ENCODE measurements at places on chromosomes 1 and 21.

DNA sequence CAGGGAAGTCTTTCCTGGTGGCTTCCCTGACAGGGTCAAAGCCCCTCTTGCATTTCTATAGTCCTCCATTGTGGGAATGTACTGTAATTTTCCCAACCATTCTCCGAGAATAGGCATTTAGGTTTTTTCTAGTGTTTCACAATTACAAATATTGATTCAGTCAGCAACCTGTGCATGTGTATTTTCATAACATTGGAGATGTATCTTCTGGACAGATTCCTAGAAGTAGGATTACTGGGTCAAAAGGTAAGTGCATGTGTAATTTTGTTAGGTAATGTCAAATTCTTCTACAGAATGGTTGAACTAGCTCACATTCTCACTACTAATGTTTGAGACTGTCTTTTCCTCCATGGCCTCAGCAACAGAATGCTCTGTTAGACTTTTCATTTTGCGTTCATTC is 8.3 kb upstream of the PLA2G2A start:
- no peak for DNase-seq

- DNase-seq: no peak
These were observed 21.2 kb upstream of the LRRC8C start for GRCh38 chr1:89611721-89612120.

- peak; percentile 53 for DNase-seq
These were observed 6.1 kb downstream of the GAS5 start for GRCh38 chr1:173861731-173862145.

DNA sequence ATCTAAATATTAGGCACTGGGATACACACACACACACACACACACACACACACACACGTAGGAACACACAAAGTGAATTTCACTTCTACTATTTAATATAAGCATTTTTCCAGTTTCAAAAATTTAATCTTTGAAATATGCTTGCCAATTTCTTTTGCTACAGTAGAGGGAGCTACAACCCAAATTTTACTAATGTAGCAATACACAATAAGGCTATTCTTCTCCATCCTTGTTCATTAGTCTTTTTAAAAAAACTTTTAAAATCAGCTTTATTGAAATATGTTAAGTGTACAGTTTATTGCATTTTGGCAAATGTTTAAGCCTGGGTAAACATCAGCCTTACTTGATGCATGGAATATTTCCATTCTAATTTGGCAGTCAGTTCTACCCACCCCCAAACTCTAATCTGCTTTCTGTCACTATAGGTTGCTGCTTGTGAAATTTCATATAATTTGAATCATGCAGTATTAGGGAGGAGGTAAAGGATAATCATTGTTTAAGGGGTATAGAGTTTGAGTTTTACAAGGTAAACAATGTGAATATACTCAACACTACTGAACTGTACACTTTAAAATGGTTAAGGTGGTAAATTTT is 93.0 kb upstream of the TENT5C start:
- peak; percentile 24 for DNase-seq

DNA sequence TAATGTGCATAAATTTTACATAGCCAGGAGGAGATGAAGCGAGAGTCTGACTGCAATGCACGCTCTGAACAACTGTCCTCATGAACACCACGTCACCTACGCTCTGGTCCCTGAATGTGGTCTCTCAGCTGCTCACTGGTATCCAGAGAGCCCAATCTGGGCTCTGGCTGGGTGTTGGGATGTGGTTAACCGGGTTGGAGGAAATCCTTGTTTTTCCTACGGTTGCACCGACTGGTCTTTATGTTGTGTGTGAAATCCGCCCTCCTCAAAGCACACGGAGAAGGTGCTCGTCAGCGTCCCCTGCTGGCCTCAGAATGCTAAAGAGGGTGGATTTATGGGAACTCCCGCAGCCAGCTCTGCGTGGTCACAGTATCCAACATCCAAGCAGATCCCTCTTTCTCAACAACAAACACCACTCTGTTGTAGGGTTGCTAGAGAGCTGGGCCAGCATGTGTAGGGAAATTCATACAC is 51.8 kb upstream of the FAM89A start:
- DNase-seq: peak; percentile 29

DNA sequence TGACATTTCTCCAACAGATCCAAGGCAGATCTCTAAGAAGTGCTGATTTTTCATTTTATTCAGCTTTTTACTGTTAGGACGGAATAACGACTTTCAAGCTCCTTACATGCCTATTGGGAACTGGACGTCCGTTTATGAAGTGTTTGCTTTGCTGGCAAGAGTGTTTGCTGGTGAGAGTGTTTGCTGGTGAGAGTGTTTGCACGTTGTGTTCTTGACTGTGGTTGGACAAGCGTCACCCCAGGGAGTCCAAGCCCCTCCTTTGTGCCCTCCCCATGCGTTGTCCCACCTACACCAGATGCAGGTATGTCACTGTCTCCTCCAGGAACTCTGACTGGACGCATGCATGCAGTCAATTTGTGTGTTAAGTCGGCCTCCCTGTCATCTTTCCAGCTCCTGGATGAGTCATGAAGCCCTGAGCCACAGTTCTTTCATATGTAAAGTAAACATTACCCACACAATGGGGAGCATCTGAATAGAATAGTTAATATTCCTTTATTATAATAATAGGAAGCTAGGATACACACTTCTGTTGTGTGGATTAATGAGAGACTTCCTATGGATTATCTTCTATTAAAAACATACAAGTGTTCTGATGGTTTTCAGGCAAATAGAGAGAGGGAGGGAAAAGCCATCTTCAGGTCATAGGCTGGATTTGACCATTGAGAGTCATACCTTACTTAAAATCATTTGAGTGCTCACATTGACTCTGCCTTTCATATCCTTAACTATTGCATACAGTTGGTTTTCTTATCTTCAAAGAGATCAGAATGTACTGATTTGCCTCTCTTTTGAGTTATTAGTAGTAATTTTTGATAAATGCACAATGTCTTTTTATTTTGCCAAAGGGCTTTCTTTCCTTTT is 119.2 kb downstream of the GALNT2 start:
- peak; percentile 83 for DNase-seq

- DNase-seq: peak; percentile 48
These were observed 84.5 kb upstream of the POU3F1 start for GRCh38 chr1:38131024-38131585.

DNA sequence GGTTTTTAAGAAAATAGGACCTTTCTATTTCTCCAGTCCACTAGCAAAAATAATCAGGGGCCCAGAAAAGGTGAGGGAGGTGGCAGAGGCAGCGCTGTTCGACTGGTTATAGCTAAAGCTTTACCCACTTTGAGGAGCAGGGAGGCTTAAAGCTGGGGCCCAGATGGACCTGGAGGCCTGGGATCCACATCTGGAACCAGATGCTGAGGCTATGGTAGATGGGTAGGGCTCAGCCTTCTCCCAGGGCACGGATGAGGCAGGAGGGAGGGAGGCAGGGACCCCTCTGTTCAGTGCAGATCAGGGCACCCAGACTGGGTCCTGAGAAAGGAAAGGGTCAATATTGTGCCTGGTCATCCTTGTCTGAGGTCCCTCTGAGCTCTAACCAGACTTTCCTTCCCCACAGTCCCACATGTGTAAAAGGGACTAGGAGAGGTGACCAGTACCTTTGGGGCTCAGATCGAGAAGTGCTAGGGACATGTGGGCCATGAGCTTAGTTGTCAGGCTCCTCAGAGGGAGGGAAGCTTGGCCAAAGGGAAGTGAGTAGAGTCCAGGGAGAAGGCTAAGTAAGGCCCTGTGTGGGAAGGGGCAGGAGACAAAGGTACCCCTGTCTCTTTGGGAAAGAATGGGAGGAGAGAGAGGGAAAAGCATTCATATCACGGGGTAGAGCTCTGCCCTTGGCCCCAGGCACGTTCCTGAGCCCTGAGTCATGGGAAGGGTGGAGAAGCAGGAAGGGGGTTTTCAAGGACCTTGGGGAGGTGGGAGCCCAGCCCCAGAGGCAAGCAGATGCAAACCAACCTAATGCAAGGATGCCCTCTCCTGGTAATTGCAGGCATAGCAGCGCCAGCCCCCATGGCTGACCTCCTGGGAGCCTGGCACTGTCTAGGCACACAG is 15.4 kb downstream of the LMNA start:
- DNase-seq: peak; percentile 99

GRCh38 chr1:118459871-118460270 is 274.8 kb upstream of the SPAG17 start:
- DNase-seq: no peak

DNA sequence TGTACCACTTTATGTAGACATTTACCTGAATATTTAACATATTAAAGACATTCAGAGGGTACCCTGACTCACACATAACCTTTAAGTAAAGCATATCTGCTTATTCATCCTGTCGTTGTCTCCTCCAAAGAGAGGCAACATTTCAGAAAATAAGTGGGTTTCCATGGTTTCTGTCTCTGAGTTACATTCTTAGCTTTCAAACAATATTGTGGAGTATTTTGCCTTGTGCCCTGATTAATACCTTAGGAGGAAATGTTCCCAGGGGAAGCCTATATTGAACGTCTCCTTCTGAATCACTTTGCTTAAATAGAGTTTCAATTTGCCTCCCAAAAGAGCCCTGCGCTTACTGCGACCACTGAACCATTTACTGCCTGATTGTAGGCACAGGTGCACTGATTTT is 26.1 kb downstream of the PALMD start:
- no peak for DNase-seq

GRCh38 chr1:215111916-215112315 is 29.4 kb downstream of the KCNK2 start:
- DNase-seq: no peak
